ENCODE measurements at places on chromosomes 16 and 17.

DNA sequence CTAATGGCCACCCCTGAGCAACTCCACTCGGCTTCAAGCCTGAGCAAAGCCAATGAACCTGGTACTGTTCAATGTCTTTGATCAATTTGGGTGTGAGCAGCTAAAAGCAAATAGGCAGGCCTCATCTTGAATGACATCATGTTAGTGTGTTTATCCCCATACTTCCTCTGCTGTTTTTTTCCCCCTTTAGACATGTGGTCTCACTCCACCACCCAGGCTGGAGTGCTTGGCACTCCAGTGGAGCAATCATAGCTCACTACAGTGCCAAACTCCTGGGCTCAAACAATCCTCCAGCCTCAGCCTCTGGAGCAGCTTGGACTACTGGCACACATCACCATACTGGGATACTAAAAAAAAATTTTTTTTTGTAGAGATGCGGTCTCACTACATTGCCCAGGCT lies 75.4 kb downstream of the ARHGAP17 start:
- no peak for DNase-seq

DNA sequence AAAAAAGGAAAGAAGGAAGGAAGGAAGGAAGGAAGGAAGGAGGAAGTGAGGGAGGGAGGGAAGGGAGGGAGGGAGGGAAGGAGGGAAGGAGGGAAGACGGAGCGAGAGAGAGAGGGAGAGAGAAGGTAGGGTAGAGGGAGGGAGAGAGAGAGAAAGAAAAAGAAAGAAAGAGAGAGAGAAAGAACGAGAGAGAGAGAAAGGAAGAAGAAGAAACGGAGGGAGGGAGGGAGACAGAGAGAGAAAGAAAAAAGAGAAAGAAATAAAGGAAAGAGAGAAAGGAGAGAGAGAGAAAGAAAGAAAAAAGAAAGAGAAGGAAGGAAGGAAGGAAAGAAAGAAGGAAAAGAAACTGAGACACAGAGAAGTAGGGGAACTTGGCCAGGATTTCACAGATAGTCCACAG lies 8.4 kb upstream of the SLC6A2 start:
- DNase-seq: no peak

GRCh38 chr17:58184308-58184985 lies 8.1 kb upstream of the EPX start:
- DNase-seq: no peak

- no peak for DNase-seq
Measured at GRCh38 chr17:82977606-82978005, 101.8 kb upstream of the METRNL start.

GRCh38 chr16:68411086-68411485 lies 37.2 kb downstream of the SMPD3 start:
- DNase-seq: no peak

DNA sequence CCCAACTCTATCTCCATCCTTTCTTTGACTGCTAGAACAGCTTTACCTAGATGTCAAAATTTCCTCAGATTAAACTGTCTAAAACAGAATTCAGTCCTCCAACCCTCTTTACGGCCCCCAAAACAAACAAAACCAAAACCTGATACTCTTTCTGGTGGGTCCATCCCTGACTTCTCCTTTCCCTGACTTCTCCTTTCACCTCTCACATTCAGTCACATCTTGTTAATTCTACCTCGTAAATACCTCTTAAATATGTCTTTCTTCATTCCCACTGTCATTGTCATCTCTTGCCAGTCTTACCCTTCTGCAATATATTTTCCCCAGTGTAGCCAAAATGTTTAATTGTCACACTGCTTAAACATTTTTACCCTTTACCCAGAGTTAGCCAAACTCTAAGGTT lies 4.6 kb downstream of the PPM1E start:
- no peak for DNase-seq

DNA sequence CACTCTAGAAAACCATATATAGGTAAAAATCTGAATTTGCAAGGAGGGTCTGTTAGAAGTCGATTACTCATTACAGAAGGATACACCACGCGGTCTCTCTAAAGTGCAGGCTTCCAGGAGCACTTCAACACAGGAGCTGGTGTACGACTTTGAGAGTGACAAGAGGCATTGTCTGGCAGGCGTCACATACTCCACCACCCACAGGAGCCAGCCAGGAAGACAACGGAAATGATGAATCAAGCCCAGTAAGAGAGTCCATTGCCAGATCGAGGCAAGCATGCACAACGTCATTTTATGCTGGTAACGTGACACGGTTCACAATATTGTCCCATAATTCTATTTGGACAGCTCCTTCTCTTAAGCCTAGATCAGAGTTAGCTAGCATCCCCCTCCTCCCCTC lies 15.0 kb upstream of the CACNG4 start:
- DNase-seq: no peak

GRCh38 chr17:28324781-28325180 lies 5.8 kb downstream of the TMEM97 start:
- DNase-seq: no peak

- no peak for DNase-seq
Measured at GRCh38 chr16:77738706-77739558, 16.6 kb downstream of the NUDT7 start.

DNA sequence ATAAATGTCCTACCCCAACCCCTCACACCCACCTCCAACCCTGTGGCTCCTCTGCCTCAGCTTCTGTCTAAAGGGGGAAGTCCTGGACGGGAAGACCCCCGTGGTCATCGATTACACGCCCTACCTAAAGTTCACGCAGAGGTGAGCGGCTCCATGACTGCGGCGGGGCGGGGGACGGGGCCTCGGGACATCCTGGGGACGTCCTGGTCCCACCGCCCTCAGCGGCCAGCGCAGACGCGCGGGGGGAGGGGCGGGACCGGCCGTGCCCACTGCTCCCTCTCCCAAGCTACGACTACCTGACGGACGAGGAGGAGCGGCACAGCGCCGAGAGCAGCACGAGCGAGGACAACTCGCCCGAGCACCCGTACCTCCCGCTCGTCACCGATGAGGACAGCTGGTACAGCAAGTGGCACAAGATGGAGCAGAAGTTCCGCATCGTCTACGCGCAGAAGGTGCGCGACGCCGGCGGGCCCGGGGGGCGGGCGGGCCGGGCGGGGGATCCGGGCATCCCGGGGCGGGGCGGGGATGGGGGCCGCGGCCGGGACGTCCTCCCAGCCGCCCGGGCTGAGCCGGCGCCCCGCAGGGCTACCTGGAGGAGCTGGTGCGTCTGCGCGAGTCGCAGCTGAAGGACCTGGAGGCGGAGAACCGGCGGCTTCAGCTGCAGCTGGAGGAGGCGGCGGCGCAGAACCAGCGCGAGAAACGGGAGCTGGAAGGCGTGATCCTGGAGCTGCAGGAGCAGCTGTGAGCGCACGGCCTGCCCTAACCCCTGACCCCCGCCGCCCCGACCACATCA lies 6.7 kb downstream of the RUNDC3A start:
- DNase-seq: peak; percentile 28

- DNase-seq: no peak
Measured at GRCh38 chr16:56871172-56871593, 6.2 kb downstream of the SLC12A3 start.

DNA sequence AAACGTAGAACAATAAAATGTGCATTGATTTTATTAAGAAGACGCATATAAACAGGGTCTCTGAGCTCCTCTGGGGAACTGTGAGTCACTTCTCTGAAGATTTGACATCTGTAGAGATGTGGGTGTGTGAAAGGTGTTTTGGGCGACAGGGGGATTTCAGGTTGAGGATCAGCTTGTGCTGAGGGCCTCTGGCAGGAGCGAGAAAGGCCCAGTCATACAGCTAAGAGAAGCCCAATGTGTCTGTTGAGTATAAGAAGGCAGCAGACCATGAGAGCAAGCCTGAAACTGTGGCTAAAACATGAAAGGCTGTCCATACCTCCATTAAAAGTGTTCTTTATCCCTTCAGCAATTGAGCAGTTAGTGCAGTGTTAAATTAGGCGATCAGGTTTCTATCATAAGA lies 406.5 kb upstream of the MON1B start:
- DNase-seq: no peak

DNA sequence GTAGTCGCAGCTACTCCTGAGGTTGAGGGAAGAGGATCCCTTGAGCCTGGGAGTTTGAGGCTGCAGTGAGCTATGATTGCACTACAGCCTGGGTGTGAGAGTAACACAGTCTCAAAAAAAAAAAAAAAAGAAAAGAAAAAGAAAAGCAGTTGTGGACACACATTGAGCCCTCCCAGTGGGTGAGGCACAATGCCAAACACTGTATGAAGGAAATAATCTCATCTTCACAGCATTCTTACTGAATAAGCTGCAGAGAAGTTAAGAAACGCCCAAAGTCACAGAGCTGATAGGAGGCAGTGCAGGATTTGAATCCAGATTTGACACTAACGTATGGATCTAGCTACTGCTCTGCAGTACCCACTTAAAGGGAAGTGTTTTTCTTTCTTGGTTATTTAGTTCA lies 5.9 kb upstream of the LYZL6 start:
- no peak for DNase-seq

DNA sequence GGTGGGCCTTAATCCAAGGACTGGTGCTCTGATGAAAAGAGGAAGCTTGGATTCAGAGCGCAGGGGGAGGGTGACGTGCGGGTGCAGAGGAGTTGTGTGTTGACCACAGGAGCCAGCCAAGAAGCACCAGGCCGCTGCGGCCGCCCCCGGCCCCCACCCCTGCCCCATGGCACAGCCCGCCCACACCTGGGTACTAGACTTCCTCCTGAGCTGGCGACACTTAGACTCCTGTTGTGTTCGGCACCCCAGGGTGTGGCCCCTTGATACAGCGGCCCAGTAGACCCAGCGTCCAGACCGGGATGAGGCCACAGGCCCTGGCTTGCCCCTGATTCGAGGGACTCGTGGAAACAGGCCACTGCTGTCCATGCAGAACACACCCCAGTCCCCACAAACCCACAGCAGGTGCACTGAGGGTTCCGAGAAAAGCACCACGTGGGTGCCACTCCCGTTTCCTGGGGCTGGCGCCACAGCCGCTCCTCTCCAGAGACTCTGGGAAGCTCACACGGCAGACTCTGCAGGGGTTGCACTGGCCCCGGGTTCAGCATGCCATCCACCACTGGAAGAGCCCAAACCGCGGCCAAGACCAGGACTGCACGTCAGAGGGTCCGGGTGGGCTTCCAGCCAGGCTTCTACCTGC lies 5.7 kb upstream of the SNAI3 start:
- DNase-seq: no peak

DNA sequence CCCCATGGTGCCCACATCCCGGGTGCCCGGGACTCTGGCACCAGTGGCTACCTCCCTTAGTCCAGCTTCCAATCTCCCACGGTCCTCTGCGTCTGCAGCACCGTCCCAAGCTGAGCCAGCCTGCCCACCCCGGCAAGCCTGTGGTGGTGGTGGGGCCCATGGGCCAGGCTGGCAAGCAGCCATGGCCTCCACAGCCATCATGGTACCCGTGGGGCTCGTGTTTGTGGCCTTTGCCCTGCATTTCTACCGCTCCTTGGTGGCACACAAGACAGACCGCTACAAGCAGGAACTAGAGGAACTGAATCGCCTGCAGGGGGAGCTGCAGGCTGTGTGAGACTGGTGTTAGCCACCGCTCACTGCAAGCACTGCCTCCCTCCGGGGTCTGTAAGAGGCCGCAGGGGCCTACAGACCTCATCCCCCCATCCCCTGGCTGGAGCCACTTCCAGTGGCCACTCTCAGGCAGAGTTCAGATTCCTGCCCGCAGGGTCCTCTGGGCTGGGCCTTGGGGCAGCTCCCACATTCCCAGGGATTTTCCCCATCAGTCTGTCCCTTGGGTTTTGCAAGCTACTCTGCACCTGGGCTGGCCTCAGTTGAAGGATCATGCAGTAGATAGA lies 3.9 kb upstream of the SETD1A start:
- DNase-seq: peak; percentile 42

- DNase-seq: no peak
Measured at GRCh38 chr17:71631483-71631882, 489.3 kb upstream of the SOX9 start.

GRCh38 chr16:58127033-58127556 lies 2.1 kb downstream of the CFAP20 start:
- no peak for DNase-seq

GRCh38 chr16:1615761-1616160 lies 3.6 kb downstream of the CRAMP1 start:
- DNase-seq: no peak

- no peak for DNase-seq
Measured at GRCh38 chr17:56880133-56880532, 33.7 kb downstream of the TRIM25 start.

- DNase-seq: peak; percentile 37
Measured at GRCh38 chr16:85296859-85297660, 184.8 kb upstream of the CIBAR2 start.

- no peak for DNase-seq
Measured at GRCh38 chr17:50955160-50955559, 89.0 kb upstream of the TOB1 start.

- no peak for DNase-seq
Measured at GRCh38 chr17:55962951-55963401, 190.3 kb upstream of the ANKFN1 start.

DNA sequence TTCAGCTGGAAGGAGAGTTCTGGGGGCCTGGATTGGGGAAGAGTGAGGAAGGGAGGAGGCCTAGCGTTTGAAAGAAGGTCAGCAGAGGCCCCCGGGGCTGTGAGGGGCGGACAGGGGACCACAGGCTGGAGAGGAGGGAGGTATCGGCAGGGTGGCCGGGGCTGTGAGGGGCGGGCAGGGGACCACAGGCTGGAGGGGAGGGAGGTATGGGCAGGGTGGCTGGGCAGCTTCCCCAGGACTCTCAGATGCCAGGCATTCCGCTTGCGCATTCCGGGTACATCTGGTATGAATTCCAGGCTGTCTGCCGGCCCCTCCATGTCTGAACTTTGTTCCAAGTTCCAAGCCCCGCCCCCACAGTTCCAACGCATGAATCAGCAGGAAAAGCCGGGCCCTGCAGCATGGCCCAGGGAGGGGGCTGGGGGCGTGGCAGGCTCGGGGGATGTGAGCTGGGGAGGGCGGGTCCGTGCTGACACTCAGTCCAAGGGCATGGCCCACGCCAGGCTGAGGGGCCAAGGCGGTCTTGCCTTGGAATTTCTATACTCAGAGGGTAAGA lies 4.3 kb upstream of the TLCD2 start:
- DNase-seq: no peak

- DNase-seq: no peak
Measured at GRCh38 chr17:42284024-42284369, 4.3 kb upstream of the STAT5A start.

GRCh38 chr17:38867179-38867967 lies 2.5 kb upstream of the LASP1 start:
- peak; percentile 62 for DNase-seq

- no peak for DNase-seq
Measured at GRCh38 chr17:76381633-76382350, 2.6 kb upstream of the SPHK1 start.

- peak; percentile 65 for DNase-seq
Measured at GRCh38 chr16:27315333-27316037, 1.7 kb downstream of the IL4R start.

DNA sequence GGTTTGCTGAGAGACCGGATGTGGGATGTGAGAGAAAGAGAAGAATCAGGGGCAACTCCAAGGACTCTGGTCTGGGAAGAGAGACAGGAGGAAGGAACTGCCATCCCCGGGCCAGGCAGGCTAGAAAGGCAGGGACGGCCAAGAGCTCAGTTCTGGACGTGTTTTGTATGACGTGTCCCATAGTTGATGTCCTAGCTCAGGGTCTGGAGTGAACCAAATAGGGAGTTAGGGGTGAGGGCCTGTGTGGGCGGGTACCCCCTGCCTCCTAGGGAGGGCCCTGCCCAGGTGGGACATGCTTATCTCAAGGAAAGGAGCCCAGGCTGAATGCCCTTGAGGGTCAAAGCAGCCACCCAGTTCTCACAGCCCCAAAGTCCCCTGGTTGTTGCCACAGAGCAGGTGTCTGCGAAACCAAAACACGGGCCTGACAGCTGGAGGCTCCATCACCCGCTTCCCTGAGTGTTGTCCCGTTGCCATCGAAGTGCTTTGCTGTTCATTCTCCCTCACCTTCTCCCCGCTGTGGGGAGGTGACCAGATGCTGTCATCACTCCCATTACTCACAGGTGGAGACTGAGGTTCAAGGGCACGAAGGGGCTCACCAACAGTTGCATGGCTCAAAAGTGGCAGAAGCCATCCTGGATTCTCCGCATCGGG lies 7.5 kb downstream of the ABCC3 start:
- no peak for DNase-seq

Measured in stimulated activated CD4-positive, alpha-beta T cell treated with anti-CD3 and anti-CD28 coated beads, TNF-alpha, amount 100 ng/mL, for 24 hours (primary cell).